Cardiac septum (tissue), 1 donor: ENCODE measurements at places on chromosomes 5 and 9.

GRCh38 chr5:140630292-140631035 lies 2.5 kb downstream of the CD14 start:
- no peak for DNase-seq

DNA sequence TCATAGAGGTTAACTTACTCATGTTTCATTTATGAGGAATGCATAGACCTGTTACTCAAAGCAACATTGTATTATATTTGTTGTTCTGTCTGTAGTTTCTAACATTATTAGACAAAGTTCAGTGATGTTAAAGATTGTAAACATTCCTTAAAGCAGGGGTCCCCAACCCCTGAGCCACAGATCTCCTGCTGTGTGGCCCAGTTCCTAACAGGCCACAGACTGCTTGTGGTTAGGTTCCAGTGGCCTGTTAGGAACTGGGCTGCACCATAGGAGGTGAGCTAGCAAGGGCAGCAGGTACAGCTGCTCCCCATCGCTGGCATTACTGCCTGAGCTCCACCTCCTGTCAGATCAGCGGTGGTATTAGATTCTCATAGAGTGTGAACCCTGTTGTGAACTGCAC lies 181.1 kb downstream of the KDM4C start:
- no peak for DNase-seq

DNA sequence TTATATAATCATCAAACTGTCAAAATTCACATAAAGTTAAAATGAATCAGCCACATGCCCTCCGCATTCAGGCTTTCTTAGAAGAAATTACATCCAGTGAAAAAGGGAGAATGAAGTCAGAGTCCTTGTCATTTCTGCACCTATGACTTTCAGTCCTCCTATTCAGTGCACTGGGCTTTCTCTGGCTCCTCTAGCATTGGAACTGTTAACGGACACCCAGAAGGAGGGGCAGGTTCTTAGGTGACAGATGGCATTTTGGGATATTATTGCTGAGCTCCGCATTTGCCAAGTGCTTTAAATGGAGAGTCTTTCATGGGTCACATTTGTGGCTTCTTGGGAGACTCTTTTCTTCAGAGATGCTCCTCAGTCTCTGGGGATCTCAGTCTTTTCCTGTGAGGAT lies 40.0 kb downstream of the ADAMTS19 start:
- DNase-seq, result no peak

DNA sequence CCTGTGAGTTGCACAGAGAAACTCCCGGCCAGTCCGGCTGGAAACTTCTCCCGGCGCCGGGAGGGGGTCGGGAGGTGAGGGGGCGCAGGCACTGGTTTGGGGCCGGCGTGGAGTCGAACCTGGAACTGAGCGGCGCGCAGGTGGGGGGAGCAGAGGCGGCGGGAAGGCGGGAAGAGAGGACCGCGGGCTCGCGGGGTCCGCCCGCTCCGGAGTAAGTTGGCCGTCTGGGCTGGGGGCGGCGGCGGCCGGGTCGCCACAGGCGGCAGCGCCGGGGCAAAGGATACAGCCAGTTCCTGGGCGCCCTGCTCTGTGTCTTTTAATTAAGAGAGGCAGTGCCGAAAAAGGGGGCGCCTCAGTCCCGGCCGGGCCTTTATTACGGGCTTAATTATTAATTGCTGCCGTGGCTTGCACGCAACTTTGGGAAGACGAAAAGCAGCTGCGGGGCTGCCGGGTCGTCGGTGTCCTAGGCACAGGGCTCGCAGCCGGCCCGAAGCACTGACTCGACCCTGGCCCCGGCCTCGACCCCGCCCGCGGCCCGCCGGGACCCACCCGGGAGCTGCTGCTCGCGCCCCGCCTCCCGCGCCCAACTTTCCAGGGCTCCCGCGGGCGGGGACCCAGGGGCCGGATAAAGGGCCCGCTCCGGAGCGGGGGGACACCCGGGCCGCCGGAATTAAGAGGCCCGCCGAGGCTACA lies 1.1 kb downstream of the NTNG2 start:
- DNase-seq, result no peak

DNA sequence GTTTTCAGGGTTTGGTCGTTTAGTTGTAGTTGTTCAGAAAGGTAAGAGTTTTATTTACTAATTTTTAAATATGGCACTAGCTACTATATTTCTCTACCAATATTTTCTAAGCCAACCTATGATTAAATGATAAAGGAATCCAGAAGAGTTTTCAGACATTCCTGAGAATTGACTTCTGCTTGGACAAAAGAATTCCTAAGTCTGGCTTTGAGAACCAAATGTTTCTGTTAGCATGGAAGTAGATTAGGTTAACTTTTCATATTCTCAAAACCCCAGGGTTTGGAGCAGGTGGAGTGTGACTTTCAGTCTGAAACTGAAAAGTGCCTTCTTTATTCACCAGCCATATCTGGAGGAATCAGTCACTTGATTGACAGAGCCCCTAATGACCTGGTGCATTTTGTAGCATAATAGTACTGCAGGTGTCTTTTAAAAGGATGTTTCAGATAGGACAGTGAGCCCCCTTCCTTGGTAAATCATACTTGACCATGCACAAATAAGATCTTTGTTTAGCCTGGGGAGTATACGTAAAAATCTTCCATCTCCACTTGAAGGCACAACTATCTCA lies 457.0 kb upstream of the ZNF462 start:
- DNase-seq, result no peak

GRCh38 chr9:98418578-98419259 lies 163.3 kb upstream of the TBC1D2 start:
- DNase-seq, result no peak

GRCh38 chr9:121122246-121123032 lies 47.7 kb downstream of the CNTRL start:
- DNase-seq, result no peak

DNA sequence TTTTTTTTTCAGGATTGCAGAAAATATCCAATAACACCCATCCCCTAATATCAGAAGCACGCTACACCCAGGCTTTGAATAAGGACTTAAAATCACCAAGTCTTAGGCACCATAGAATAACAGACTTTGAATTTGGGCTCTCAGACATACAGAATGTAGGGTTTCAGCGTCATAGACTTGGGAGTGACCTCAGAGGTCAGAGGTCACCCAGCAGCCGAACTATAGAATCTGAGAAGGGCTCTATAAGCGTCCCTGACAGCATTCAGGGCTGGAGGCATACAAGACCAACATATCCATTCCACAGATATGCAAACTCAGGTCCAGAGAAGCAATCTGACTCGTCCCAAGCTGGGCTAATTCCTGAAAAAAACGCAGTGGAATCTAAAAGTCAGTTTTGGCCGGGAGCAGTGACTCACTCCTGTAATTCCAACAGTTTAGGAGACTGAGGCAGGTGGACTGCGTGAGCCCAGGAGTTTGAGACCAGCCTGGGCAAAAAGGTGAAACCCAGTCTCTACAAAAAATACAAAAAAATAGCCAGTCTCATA lies 34.7 kb downstream of the SLC6A7 start:
- DNase-seq, result no peak

DNA sequence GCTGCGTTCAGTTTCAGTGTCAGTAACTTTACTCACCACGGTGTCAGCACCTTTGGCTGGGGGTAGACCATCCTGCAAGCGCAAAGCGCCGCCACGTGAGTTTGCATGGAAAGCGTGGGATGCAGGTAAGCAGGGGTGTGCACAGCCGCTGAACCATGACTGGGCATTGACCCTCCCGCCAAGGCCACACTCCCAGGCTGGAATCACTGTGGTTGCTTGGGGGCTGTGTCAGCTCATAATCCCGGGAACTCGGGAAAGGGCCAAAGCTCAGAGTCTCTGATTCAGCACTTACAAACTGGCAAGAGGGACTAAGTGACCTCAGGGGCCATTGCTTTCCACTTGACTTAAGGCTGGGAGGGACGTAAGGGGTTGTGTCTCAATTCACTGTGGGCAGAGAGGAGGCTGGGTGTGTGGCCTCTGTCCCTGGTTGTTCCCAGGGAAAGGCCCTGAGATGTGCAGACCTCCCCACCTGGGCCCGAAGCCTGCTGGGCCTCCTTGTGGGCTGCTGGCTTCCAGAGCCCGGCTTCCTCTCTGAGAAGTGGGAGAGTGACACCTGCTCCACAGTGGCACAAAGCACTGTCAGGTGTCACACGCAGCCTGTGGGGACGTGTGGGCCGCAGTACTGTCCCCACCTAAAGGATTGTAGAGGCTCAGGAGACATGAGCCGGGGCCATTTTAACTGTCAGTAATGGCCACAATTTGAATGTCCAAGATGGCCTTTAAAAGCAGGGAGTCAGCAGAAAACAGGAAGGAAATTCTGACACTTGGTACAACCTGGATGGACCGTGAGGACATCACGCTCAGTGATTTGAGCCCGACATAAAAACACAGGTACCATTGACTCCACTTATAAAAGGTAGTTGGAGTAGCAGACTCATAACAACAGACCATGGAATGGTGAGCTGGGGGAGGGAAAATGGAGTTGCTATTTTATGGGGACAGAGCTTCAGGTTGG lies 16.7 kb downstream of the ABO start:
- DNase-seq, result no peak

GRCh38 chr9:12614488-12614887 lies 78.7 kb upstream of the TYRP1 start:
- DNase-seq, result no peak

- DNase-seq, result no peak
These were observed 59.8 kb downstream of the DOCK2 start for GRCh38 chr5:169696621-169697510.

DNA sequence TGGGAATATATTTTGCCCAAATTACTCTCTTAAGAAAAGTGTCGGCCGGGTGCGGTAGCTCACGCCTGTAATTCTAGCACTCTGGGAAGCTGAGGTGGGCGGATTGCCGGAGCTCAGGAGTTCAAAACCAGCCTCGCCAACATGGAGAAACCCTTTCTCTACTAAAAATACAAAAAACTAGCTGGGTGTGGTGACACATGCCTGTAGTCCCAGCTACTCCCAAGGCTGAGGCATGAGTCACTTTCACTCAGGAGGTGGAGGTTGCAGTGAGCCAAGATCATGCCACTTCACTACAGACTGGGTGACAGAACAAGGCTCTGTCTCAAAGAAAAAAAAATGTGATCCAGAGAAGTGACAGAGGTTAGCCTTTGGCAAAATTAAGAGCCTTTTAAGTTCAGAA lies 26.4 kb upstream of the TMEM171 start:
- DNase-seq, result no peak

DNA sequence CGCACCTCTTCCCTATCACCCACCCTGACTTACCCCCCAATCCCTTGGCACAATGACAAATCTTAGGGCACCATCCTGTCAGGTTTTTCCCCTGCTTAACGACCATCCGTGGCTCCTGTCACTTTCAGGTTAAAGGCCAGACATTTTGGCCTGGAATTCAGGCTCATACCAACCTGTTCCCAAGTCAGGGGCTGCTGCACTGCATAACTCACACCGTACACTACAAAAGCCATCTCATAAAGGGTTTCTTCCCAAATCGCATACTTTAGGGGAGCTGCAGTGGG lies 7.5 kb upstream of the AKNA start:
- no peak for DNase-seq

DNA sequence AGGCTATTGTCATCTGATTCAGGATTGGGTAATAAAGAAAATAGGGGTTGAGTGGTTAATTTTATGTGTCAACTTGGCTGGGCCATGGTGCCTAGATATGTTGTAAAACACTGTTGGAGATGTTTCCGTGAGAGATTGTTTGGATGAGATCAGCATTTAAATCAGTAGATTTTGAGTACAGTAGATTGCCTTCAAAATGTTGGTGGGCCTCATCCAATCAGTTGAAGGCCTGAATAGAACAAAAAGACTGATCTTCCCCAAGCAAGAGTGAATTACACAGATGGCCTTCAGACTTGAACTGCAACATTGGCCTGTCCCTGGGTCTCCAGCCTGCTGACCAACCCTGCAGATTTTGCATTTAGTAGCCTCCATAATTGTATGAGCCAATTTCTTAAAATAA lies 401.3 kb upstream of the KIF2A start:
- DNase-seq, result no peak

- no peak for DNase-seq
These were observed 173.9 kb downstream of the C9orf50 start for GRCh38 chr9:129446828-129447550.

GRCh38 chr5:150320044-150320613 lies 17.4 kb upstream of the ARSI start:
- DNase-seq, result peak; percentile 60

GRCh38 chr5:43075319-43076293 lies 35.5 kb upstream of the ANXA2R start:
- no peak for DNase-seq

DNA sequence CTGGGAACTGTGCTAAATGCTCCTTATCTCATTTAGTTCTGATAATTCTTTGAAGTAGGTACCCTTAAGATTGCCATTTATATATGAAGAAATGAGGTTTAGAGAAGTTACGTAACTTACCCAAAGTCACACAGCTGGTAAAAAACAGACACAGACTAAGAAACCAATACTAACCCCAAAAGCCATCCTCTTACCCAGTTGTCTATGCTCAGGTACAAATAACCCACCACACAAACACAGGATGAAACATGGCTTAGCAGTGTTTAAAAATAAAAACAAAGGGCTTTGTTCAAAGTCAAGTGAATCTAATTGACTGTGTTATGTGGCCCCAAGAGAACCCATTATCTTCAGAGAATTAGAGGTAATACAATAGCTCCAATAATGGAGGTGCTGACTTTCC lies 37.0 kb upstream of the IL7R start:
- no peak for DNase-seq

DNA sequence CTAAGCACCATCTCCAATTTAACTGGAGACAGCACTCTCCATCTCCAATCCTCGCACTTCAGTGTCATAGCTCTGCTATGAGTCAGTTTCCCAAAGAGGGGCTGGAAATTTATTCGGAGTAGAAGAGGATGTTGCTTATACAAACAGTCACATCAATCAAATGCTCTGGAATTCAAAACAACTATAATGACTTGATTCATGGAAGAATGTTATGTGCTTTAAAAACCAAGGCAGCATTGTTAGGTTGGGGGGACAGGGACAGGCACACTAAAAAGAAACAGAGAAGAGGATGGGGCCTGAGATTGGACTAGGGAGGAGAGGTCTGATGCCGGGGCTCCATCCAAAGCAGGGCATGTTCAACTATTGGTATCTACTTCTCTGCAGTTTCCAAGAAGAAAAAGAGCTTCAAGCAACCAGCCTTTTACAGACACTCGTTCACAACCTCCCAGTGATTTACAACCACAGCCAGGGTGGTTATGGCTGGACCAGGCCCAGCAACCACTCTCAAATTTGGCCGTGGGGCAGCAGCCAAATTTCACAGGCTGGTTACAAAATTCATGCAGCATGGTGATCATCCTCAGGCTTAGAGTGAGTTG lies 117.5 kb upstream of the ZNF366 start:
- DNase-seq, result no peak

GRCh38 chr5:134100283-134101091 lies 14.0 kb upstream of the TCF7 start:
- DNase-seq, result no peak

- no peak for DNase-seq
These were observed 1.0 kb downstream of the CERT1 start for GRCh38 chr5:75510417-75510835.
